ENCODE measurements at places on chromosomes 5 and 9. TPM values are rescaled to one million over a fixed set of nuclear protein-coding genes. Genes with fewer than 3 reads are reported as not detected.

GRCh38 chr5:55232985-55233928 lies at the start of gene CCNO:
Gene CCNO, minus strand, starts transcription at chr5:55233608. Its CDS starts 85 bp downstream, at chr5:55233523.
- no peaks in the 10 kb centered on the region for H3K36me3 ChIP-seq
- H3K27ac ChIP-seq = no peak within 1 kb of the TSS
- peak; percentile 77 for DNase-seq
- H3K4me1 ChIP-seq = peaks cover 28% of the 10 kb centered on the region

- H3K4me3 ChIP-seq = no peak overlapping the region
- H3K27me3 ChIP-seq = no peaks in the 10 kb centered on the region
- no peaks in the 10 kb centered on the region for H3K4me1 ChIP-seq
- DNase-seq = no peak
Measured at GRCh38 chr9:36603006-36603405, 30.3 kb downstream of the MELK start.

- no peak for DNase-seq
- H3K27me3 ChIP-seq = no peaks in the 10 kb centered on the region
- no peak overlapping the region for H3K27ac ChIP-seq
- H3K36me3 ChIP-seq = peaks cover 6% of the 10 kb centered on the region
Measured at GRCh38 chr9:83472221-83472665, 66.0 kb downstream of the FRMD3 start.

DNA sequence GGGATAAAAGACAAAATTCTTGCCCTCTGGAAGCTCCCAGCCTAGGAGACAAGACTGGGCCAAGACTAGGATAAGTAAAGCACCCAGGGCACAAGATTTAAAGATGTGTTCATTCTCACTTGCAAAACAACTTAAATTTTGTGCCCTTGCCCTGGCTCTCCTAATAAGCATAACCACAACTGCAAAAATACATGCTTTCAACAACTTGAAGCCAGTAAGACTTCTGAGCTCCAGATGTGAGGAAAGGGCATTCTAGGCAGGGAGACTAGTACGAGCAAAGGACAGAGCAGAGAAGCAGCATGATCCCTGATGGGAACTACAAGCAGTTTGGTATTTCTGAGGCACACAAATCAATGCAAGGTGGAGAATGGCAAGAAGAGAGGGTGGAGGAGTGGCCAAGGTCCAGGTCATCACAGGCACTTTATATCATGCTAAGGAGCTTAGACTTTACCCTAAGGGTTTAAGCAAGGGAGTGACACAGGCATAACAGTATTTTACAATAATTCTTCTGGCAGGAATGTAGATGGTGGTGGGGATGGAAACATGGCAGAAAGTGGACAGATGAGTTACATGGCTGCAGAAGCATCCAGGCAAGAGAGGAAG lies 30.1 kb upstream of the SIL1 start:
- no peak overlapping the region for H3K4me3 ChIP-seq
- no peak overlapping the region for H3K27ac ChIP-seq
- no peak for DNase-seq
- H3K36me3 ChIP-seq = no peaks in the 10 kb centered on the region

DNA sequence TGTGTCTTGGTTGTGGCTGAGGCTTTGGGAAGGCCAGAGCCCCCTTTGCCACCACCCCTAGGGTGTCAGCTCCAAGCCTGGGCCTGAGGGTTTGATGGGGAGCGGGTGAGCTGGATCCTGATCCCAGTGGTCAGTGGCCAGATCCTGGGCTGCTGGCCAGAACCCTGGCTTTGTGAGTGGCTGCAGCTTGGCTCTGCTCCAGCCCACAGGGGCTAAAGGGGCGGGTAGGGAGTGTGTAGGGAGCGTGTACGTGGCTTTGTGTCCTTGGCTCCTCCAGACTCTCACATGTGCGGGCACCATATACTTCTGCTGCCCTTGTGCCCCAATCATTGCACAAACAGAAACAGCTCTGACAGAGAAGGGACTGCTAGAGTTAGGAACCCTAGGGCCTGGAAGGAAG lies 1.2 kb upstream of the IL11RA start:
- H3K4me1 ChIP-seq = peaks cover 37% of the 10 kb centered on the region
- no peaks in the 10 kb centered on the region for H3K27me3 ChIP-seq
- DNase-seq = no peak

GRCh38 chr5:38556599-38557307 lies at the start of gene LIFR:
Gene LIFR, minus strand, starts transcription at chr5:38556646. Its CDS starts 25,999 bp downstream, at chr5:38530647.
- H3K4me3 ChIP-seq = peak within 1 kb of the TSS; percentile 72
- H3K27ac ChIP-seq = no peak within 1 kb of the TSS
- DNase-seq = peak; percentile 47

GRCh38 chr9:127878001-127878651 lies 651 bp upstream of the AK1 start:
- DNase-seq = no peak
- H3K4me3 ChIP-seq = peak overlapping the region; percentile 43
- H3K27ac ChIP-seq = peak overlapping the region; percentile 54
- H3K4me1 ChIP-seq = peaks cover 9% of the 10 kb centered on the region
- H3K36me3 ChIP-seq = peaks cover 2% of the 10 kb centered on the region

GRCh38 chr9:118570066-118570465 lies 799.2 kb downstream of the BRINP1 start:
- DNase-seq = no peak
- H3K4me3 ChIP-seq = no peak overlapping the region
- no peaks in the 10 kb centered on the region for H3K4me1 ChIP-seq

- no peaks in the 10 kb centered on the region for H3K36me3 ChIP-seq
- H3K27me3 ChIP-seq = no peaks in the 10 kb centered on the region
- DNase-seq = no peak
- no peak overlapping the region for H3K4me3 ChIP-seq
- H3K4me1 ChIP-seq = no peaks in the 10 kb centered on the region
Measured at GRCh38 chr9:42388146-42388690, 204.8 kb downstream of the SPATA31A6 start.

- DNase-seq = no peak
- no peak overlapping the region for H3K4me3 ChIP-seq
- H3K27me3 ChIP-seq = no peaks in the 10 kb centered on the region
- peaks cover 38% of the 10 kb centered on the region for H3K36me3 ChIP-seq
- H3K27ac ChIP-seq = peak overlapping the region; percentile 99
Measured at GRCh38 chr9:136903041-136903554, 16.8 kb downstream of the TRAF2 start.

DNA sequence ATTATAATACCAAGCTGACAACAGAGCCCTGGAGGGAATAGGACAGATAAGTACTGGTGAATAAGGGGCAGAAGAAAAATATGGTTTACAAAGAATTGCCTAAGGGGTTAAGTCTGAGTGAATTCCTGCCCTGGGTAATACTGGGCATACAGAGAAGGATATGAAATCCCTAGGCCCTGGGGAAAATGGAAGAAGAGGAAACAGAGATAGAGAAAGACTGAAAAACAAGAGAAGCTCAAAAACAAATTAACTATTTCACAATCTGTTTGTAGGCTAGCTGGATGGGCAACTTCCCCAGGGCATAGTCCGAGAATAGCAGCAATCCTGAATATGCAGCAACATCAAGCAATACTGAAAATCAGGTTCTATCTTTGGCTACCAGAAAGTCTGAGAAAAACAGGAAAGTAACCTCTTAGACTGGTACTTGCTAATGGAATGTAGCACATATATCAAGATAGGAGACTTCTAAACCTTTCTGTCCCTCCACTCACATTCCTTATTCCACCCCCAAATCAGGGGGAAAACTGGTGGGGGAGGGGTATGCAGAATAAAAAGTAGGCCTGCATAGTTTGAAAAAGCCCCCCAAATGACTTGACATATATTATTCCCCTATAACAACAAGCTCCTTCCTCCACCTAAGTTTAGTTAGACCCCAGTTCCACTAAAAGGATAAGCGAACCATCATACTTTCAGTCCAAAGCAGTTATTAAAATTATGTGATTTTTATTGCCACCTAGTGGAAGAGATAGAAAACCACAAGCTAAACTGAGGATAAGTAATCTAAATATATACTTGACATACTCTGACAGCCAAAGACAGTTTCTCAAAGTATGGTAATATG lies 20.6 kb downstream of the SLC38A9 start:
- H3K36me3 ChIP-seq = no peaks in the 10 kb centered on the region
- DNase-seq = no peak
- no peak overlapping the region for H3K27ac ChIP-seq
- H3K4me1 ChIP-seq = peaks cover 3% of the 10 kb centered on the region
- no peaks in the 10 kb centered on the region for H3K27me3 ChIP-seq

DNA sequence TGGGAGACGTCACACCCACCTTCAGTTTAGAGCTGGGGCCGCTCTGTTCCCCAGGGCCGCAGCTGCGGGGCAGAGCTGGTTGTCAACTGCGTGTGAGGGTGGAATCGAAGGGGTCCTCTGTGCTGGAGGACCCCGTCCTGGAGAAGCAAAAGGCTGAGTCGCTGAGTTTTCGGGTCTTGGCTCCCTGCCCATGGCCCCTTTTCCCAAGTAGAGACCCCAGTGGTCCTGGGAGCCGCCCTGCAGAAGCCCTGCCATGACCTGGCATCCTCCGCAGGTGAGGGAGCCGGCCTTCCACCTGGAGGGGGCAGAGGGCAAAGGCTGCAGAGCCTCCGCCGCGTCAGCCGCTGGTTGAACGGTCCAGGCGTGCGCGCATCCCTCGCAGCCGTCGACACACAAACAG lies 90.4 kb upstream of the COL5A1 start:
- H3K4me3 ChIP-seq = no peak overlapping the region
- H3K27ac ChIP-seq = no peak overlapping the region
- DNase-seq = no peak

GRCh38 chr9:100489836-100490235 lies 16.9 kb downstream of the TMEFF1 start:
- no peaks in the 10 kb centered on the region for H3K4me1 ChIP-seq
- H3K36me3 ChIP-seq = peaks cover 1% of the 10 kb centered on the region

DNA sequence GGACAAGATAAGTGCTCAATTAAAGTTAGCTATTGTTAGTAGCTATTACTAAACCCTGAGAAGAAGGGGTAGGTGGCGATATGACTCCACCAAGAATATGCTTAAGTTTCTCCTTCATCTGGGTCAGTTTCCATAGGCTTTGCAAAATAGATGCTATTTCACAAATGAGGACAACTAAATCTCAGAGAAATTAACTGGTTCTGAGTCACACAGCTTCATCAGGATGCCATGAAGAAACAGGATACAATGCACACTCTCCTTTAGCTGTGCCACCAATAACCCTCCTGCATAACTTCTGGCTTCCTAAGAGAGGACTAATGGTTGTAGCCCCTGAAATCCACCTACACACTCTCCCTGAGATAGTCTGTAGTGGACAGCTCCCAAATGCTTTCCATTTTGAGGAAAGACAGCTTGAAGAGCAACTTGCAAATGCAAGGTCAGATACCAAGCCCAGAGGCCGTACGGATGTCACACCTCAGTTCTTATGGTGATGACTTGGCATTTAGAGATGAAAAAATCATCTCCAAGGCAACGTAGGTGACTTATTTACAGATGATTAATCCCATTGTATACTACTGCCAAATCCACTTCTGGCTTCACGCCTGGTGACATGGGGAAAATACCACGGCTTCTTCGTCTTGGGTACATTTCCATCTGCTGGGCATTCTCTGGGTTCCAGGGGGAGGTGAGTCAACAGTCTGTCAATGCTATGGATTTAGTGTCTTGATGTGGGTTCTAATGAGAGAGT lies 251.4 kb upstream of the IL12B start:
- H3K4me3 ChIP-seq = no peak overlapping the region
- H3K27ac ChIP-seq = no peak overlapping the region
- H3K27me3 ChIP-seq = peaks cover 9% of the 10 kb centered on the region
- no peaks in the 10 kb centered on the region for H3K36me3 ChIP-seq
- H3K4me1 ChIP-seq = no peaks in the 10 kb centered on the region

GRCh38 chr9:14909961-14910805 lies at the start of gene FREM1:
Gene FREM1, minus strand, starts transcription at chr9:14910428. Its CDS starts 41,451 bp downstream, at chr9:14868977.
- H3K4me1 ChIP-seq = no peaks in the 10 kb centered on the region
- peaks cover 3% of the 10 kb centered on the region for H3K27me3 ChIP-seq
- no peak within 1 kb of the TSS for H3K27ac ChIP-seq

DNA sequence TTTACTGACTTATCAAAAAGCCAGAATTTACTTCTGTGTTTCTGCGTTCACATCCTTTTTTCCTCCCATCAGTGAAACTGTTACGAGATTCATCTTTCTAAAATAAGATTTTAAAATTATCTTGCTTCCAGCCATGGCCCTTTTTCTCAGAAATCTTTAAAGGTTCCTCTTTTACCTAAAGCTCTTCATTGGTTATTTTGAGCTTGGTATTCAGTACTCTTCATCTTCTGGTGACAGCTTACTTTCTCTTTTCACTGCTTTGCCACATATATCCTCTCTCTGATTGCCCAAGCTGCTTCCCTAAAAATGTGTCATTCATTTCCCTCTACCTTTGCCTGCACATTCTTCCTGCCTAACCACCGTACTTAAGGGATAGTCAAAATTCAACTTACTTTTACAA lies 32.3 kb downstream of the TGFBR1 start:
- H3K27ac ChIP-seq = peak overlapping the region; percentile 17
- no peak for DNase-seq
- peaks cover 31% of the 10 kb centered on the region for H3K36me3 ChIP-seq
- H3K4me1 ChIP-seq = peaks cover 56% of the 10 kb centered on the region
- no peaks in the 10 kb centered on the region for H3K27me3 ChIP-seq

GRCh38 chr5:23147625-23148024 lies 294.5 kb upstream of the CDH12 start:
- no peak overlapping the region for H3K4me3 ChIP-seq
- H3K36me3 ChIP-seq = no peaks in the 10 kb centered on the region
- no peaks in the 10 kb centered on the region for H3K27me3 ChIP-seq
- H3K4me1 ChIP-seq = no peaks in the 10 kb centered on the region
- DNase-seq = no peak

The UGT3A1 gene
- not detected for total RNA-seq

The CLPTM1L gene
- 90.0 TPM for total RNA-seq

The TEX48 gene
- total RNA-seq = 0.80 TPM

The GPX8 gene
- not detected for total RNA-seq

The FAT2 gene
- total RNA-seq = not detected

The KCNV2 gene
- not detected for total RNA-seq

The CDO1 gene
- 0.56 TPM for total RNA-seq

The OR2V2 gene
- total RNA-seq = not detected

The PLK2 gene
- 2.3 TPM for total RNA-seq

The MCC gene
- total RNA-seq = 2.9 TPM

The PLPPR1 gene
- not detected for total RNA-seq
